Stimulated activated CD8-positive, alpha-beta memory T cell treated with anti-CD3 and anti-CD28 coated beads, Interleukin-12 subunit alpha, Interleukin-12 subunit beta, amount 100 ng/mL, for 1 hour (primary cell): ENCODE measurements at places on chromosomes 12 and 14.

DNA sequence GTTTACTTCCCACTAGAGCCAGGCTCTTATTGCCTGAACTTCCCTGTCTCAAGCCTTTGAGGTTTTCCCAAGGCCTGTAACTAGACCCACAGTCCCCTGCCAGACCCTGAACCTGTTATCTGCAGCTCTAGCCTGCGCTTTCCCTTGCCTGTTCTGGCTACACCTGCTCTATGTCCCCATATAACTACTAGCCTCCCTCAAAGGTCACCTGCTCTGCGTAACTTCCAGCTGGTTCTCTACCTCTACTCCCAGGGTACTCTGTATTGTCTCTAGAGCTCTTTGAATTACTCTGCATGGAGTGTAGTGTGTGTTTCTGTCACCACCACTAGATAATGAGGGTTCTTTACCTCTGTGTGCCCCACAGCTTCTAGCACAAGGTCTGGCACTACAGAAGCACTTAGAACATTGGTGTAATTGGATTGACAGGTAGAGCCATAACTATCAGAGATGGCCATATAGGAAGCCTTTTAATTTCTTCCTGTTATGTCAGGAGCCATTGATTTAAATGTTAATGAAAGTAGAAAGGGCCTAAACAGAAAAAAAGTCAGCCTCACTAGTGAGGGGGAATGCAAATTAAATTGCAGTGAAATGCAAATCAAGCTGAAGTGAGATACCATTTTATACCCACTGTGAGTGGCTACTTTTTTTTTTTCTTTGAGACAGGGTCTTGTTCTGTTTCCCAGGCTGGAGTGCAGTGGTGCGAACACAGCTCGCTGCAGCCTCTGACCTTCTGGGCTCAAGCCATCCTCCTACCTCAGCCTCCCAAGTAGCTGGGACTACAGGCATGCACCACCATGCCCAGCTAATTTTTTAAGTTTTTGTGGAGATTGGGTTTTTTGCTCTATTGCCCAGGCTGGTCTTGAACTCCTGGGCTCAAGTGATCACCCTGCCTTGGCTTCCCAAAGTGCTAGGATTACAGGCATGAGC, 47.8 kb downstream of the EID3 start:
- no peak for DNase-seq

DNA sequence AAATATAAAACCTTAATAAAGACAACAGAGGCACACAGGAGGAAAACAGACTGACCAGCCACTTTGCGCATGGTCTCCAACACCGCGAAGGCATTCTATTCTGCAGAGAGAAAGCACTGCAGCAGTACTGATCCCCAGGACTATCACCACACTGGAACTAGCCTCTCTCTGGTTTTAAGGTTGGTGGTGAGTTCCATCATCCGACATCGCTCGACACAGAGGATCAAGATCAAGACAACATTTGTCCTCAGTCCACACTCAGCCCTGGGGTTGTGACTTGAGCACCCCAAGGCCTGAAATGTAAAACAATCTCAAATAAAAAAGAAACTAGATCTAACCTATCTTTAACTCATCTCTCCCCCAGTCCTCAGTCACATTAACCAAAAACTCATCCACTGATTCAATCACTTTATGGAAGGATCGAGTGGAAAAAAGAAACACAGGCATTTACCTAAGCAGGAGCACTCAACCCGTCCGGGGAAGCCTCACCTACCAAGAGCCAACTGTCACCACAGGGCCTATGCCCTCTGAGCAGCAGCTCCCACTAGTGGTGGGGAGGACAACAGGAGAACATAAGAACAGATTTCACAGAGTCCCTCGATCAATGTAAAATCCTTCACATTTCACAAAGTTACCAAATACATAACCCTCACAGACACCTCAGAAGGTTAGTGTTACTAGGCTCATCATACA, 17.7 kb downstream of the STXBP6 start:
- DNase-seq: no peak

GRCh38 chr12:89490922-89491321, 33.7 kb downstream of the GALNT4 start:
- no peak for DNase-seq

DNA sequence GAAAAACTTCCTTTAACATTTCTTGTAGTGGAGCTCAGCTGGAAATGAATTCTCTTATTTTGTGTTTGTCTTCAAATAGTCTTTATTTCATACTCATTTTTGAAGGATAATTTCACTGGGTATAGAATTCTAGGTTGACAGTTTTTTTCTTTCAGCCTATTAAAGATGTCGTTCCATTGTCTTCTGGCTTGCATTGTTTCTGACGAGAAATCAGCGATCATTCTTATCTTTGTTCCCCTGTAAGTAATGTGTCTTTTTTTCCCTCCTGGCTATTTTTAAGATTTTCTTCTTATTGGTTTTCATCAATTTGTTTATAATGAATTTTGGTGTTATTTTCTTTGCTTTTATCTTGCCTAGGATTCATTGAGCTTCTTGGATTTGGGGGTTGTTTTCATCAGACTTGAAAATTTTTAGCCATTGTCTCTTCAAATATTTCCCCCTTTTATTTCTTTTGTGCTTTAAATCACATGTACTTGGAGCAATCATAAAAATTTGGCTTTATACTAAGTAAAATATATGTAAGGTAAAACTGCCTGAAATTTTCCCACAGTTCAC, 89.4 kb downstream of the UNC79 start:
- no peak for DNase-seq

GRCh38 chr14:60734465-60735242, at the start of gene MNAT1:
Gene MNAT1 (plus strand): TSS chr14:60734761. CDS start chr14:60734863, 102 bp downstream.
- DNase-seq: peak; percentile 56

GRCh38 chr14:77000340-77001270, 27.9 kb downstream of the IRF2BPL start:
- DNase-seq: no peak

GRCh38 chr12:75854681-75855309, 176.8 kb downstream of the PHLDA1 start:
- DNase-seq: no peak

DNA sequence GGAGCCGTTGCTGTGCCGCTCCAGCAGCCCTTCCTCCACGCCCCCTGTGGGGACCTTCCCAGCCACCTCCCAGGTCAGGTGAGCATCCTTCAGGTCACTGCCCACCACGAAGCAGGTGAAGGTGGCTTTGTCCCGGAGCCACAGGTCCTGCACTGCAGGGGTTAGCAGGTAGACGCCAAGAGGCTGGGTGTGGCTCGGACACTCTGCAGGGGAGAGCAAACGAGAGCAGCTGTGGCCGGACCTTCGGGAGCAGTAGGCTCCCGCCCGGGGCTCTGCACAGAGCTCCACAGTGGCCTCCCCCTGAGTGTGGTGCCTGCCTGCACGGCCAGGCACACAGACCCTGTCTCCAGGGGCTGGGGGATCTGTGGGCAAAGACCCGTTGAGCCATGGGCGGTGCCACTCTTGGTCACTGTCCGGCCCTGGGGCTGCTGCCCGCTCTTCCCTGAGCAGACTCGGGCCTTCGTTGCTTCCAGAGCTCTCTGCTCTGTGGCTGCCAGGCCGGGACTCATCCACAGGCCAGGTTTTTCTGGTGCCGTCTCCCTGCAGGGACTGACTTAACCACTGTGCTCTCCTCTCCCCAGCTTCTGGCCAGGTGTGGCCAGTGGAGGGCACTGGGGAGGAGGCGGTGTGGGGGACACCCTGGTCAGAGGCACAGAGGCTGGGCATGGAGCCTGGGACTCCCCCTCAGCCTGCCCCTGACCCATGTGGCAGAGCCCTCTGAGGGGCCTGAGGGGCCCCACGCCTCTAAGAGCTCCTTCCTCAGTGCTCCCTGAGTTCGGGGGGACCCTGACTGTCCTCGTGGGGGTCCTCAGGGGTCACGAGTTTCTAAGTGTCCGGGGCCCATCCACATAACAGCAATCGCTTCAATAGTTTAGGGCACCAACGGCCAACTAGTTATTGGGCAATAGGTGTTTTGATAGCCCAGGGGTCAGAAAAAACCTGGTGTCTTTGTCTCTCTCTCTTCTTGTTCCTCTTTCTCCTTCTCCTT, 314.9 kb downstream of the TMEM121 start:
- no peak for DNase-seq

GRCh38 chr14:54782751-54783659, 119.6 kb downstream of the GCH1 start:
- no peak for DNase-seq

- DNase-seq: peak; percentile 1
Measured at GRCh38 chr12:25518512-25518911, 34.6 kb downstream of the LMNTD1 start.

- DNase-seq: no peak
Measured at GRCh38 chr14:90193925-90194324, 62.4 kb upstream of the PSMC1 start.

- no peak for DNase-seq
Measured at GRCh38 chr12:115354007-115354890, 670.3 kb upstream of the TBX3 start.

DNA sequence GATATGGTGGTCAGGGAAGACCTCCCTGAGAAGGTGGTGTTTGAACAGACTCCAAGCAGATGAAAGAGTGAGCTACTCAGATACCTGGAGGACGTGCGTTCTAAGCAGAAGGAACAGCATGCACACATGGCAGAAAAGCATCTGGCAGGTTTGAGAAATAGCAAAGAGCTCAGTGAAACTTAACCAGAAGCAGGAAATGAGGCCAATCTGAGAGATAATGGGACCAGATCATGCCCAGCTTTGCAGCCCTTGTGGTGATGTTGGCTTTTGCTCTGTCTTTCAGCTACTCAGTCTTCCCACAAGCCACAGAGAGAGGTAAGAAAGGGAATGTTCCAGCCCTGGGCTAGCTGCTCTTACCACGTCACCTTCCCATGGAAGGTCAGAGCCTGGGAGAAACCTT, 176.3 kb upstream of the GSC start:
- no peak for DNase-seq

DNA sequence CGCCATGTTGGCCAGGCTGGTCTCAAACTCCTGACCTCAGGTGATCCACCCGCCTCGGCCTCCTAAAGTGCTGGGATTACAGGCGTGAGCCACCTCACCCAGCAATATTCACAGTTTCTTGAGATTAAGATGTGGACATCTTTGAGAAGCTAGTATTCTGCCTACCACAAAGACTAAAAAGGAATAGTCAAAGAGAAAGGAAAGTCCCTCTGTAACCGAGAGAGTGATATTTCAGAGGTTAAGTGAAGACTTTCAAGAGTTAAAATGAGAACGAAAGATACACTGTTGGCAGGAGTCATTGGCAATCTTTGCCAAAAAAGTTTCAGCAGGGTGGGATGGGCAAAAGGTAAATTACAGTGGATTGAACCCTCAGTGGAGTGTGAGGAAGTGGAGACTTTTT, 15.6 kb downstream of the DGKA start:
- no peak for DNase-seq

DNA sequence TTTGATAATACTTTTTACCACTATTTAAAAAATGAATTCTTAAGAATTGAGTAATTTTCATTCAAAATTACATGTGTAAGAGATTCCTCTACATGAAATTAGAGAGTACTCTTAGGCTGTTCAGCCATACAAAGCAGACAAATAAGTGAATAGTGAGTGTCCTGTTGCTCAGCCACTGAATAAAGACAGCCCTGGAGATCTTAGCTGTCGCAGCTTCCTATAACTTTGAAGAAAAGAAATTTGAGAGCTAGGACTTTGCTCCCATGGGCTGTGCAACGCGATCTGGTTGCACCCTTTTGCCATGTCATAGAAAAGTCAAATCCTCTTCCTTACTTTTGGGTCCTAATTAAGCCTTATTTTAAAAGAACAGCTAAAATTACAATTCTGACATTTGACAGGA, 40.9 kb upstream of the LRIG3 start:
- DNase-seq: no peak
